Dorsolateral prefrontal cortex (tissue), 122 donors: ENCODE measurements at places on chromosomes 5 and 9.

DNA sequence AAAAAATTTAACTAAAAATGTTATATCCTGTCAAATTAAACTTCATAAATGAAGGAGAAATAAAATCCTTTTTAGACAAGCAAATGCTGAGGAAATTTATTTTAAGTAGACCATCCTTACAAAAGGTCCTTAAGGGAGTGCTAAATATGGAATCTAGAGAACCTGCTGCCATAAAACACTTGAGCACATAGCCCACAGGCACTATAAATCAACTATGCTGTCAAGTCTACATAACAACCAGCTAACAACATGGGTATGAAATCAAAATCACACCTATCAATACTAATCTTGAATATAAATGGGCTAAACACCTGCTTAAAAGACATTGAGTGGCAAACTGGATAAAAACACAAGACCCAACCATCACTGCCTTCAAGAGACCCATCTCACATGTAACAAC, 15.1 kb upstream of the PRSS3 start:
- no peak for DNase-seq

DNA sequence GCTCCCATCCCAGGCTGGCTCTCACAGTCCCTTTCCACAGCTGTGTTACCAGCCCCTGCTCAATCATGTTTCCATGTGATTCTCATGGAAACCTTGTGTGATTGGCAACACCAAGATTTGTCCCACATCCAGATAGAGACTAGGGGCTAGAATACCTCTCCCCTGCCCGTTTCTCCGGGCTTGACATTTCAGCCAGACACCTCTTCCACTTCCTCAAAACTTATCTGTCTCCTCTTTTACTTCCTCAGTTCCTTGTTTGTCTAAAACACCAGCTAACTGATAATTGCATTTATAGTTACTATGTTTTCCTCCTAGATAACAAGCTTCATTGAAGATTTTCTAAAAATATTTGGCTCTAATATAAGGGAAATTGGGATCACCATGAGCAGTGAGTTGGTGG, 16.6 kb upstream of the KCNMB1 start:
- no peak for DNase-seq

GRCh38 chr5:39469176-39469575, 44.4 kb upstream of the DAB2 start:
- no peak for DNase-seq

DNA sequence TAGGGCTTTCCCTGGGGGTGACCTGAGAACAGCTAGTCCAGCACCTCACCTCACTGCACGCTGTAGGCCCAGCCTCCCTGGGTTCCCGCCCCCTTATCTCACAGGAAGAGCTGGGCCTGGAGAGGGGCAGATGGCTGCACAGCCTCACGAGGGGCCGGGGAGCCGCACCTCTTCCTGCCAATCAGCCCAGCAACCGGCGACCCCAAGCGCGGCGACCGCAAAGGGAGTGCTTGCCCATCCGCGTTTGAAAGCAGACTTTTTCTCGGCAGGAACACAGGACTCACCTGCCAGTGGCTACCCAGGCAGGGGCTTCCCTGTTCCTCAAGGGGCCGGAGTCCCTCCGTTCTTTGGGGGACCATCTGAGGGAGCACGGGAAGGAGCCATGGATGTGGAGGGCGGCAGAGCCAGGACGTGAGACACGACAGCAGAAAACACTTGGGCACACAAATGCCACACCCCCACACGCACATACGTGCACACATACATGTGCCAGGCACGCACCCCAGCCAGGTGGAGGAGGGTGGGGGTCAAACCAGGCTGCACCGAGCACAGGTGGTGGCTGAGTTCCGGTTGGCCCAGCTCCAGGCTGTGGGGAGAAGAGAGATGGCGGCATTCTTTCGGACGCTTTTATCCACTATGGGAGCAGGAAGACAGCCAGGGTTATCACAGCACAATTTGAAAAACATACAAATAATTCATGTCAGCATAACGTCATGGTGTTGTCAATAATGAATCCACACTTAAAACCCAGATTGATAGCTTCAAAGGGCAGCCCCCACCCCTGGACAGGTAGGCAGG, 11.3 kb downstream of the TMEM250 start:
- DNase-seq, result no peak

DNA sequence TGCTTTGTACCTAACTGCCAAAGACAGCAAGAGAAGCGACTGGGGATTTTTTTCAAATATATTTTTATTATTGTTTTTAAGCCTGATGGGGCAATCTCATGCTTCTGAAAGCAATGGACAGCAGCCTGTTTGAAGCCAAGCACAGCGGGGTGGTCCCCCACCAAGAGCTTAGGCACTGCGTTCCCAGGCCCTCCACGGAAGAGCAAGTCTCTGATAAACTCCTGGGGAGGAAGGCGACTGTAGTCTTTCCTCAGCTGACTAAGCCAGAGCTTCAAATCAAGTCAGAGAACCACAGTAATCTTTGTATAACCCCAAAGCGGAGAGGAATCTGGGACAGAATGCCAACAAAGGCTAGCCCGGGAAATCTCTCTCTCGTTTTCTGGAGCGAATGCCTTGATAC, 54.4 kb downstream of the ARSB start:
- DNase-seq, result no peak

- DNase-seq, result no peak
Measured at GRCh38 chr9:124283228-124283814, 25.6 kb downstream of the NEK6 start.

DNA sequence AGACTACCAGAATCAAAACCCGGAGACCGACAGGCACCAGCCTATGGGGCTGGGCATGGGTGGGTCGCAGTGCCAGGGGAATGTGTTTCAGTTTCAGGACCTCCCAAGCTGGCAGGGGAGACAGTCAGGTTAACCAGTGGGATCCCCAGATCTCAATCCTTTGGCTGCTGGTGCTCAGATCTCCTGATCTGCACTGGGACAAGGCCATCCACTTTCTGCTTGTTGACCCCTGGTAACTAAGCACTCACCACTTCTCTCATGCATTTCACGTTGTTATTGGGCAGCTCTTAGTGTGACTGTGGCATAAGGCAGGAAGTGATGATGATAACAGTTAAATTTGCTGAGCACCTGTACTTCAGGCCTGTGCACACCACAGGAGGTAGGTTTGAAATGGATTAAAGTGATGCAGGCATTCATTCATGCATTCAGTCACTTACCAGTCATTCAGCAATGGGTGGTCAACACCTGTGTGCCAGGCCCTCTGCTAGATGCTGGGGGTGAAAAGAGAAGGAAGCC, 42.1 kb upstream of the STXBP1 start:
- no peak for DNase-seq

- DNase-seq, result no peak
Measured at GRCh38 chr9:9950813-9951212, 662.0 kb downstream of the PTPRD start.

- DNase-seq, result no peak
Measured at GRCh38 chr5:123450640-123451039, 27.4 kb upstream of the CEP120 start.

- DNase-seq, result peak; percentile 44
Measured at GRCh38 chr9:107465467-107466451, 23.8 kb downstream of the KLF4 start.

- no peak for DNase-seq
Measured at GRCh38 chr5:136061630-136062365, 33.0 kb downstream of the TGFBI start.

DNA sequence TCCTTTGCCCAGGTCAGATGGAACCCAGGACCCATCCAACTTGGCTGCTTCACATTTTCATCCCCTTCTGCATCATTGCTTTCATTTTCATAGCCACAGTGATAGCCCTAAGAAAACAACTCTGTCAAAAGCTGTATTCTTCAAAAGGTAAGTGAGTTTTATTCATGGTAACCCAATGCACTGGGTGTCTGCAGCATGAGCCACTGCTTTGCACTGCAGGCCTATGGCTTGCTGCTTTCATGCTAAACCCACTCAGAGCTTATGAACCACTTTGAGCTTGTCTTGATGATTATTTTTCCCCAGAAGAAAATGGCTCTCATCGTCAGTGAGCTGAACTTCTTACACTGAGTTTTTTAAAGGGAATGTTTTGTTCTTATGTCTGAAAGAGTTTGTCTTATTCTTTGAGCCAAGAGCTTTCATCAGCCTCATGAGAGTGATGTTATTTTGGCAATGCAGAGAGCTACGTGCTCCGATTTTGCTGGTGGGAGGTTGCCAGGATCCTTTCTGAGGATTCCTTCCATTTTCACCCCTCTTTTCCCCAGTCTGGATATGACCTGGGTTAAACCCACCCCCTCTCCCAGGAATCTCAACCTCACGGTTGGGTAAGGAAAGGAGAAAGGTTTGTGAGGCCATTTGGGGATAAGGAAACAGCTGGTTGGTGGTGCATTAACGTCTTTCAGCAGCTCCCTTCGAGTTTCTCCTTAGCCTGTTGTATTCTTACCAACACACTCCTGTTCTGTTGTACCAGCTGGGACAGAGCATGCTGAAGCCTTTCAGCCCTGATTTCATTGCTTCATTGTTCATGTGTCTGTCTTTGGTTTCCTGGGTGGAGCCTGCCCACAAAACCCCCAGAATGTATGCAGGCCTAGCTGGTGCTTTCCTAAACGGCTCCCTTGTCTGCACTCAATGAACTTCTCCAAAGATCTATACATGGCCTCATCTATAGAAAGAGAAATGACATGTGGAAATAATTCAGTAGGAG, 47.6 kb downstream of the PDCD1LG2 start:
- no peak for DNase-seq

DNA sequence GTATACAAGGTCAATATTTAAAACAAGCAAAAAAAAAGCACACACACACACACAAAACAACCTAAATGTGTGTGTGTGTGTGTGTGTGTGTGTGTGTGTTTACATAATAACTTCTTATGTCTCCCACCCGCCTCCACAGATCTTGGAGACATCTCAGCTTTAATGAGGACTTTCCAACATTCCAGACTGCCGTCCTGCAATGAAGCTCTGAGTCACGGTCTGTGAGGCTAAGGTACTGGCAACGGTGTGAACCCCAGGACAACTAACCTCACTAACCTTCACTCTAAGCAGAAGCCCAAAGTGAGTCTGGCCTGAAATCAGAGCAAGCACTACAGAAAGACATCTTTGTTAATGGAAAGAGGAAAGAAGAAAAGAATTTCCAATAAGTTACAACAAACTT, 22.3 kb downstream of the ZNF474 start:
- no peak for DNase-seq

- no peak for DNase-seq
Measured at GRCh38 chr9:75109210-75109839, 21.0 kb downstream of the OSTF1 start.

DNA sequence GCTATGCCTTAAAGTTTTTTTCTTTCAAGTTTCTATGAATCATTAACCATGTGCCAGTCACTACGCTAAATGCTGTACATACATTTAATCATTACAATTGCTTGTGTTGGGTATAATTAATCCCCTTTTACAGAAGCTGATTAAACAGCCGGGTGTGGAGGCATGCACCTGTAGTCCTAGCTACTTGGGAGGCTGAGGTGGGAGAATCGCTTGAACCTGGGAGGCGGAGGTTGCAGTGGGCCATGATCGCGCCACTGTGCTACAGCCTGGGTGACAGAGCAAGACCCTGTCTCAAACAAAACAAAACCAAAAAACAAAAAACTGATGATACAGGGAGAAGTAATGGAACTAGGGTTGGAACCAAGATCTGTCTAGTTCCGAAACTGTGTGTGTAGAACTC, 1.2 kb upstream of the UBE2R2 start:
- DNase-seq, result no peak

- peak; percentile 23 for DNase-seq
Measured at GRCh38 chr5:96963267-96963666, 27.4 kb downstream of the LNPEP start.

GRCh38 chr9:82993856-82994605, 68.9 kb downstream of the RASEF start:
- no peak for DNase-seq

DNA sequence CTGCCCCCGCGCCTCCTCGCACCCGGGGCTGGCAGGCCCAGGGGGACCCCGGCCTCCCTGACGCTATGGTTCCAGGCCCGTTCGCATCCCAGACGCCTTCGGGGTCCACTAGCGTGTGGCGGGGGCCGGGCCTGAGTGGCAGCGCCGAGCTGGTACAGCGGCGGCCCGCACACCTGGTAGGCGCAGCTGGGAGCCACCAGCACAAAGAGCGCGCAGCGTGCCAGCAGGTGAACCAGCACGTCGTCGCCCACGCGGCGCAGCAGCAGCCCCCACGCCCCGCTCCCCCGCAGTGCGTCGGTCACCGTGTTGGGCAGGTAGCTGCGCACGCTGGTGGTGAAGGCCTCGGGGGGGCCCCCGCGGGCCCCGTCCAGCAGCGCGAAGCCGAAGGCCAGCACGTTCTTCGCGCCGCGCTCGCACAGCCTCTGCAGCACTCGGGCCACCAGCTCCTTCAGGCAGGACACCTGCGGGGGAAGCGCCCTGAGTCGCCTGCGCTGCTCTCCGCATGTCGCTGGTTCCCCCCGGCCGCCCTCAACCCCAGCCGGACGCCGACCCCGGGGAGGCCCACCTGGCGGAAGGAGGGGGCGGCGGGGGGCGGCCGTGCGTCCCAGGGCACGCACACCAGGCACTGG, 548 bp downstream of the TERT start:
- no peak for DNase-seq

DNA sequence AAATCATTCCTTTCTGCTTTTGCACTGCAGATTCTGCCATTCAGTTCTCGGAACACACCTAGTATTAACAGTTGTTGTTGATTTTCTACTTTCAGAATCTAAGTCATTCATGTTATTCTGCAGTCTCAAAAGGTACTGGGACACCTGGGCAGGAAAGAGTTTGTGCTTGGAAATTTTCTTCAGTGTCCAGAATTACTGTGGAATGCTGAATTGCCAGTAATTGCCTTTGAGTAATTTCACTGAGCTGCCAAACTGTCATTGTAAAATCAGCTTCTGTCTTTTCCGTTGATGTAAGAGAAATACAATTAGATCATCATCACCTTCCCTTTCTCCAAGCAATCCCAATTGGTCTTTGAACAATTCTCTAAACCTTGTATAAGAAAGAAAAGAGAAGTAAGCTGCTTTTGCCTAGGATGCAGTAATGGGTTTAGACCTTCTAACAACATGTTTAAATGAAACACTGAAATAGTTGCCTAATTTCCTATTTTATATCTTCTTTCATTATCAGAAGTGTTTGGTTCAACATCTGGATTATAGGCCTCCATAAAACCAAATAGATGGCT, 75.7 kb upstream of the TGFBR1 start:
- no peak for DNase-seq

DNA sequence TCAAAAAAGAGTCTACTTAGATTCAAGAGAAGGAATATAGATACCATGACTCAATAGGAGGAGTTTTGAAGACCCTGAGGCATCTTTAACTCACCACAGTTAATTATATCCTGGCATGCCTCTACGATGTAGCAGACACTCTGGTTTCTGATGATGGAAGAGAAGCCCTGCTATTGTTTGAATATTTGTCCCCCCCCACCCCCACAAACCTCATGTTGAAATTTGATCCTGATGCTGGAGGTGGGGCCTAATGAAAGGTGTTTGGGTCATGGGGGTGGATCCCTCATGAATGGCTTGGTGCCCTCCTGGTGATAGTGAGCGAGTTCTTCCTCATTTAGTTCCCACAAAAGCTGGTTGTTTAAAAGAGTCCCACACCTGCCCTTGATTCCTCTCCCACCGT, 147.9 kb upstream of the TBCA start:
- no peak for DNase-seq

- peak; percentile 25 for DNase-seq
Measured at GRCh38 chr5:133113331-133114061, 61.7 kb downstream of the HSPA4 start.
